Fibroblast of the conjunctiva (primary cell): ENCODE measurements at places on chromosomes 4 and X.

DNA sequence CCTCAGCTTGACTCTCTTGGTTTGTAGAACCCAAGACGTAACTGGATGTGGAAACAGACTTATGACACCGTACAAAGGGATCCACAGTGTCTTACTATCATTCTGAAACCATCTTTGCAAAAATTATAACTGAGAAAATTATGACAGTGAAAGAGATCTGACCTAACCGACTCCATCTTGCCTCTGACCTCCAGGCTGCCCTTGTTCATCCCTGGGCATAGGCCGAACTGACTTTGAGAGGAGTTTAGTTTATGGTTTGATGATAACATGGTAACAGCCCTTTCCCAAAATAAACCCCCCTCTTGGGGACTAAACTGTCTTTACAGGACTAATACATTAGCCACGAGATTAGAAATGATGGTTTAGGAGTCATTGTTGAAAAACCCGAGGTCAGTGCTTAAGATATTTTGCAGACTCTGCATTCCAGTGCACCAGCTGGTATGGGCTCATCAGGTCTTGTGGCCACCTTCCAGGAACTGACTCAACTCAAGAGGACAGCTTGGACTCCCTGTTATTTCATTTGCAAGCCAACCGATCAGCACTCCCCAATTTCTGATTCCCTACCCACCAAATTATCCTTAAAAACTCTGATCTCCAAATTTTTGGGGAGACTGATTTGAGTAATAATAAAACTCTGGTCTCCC lies 49.6 kb downstream of the CASP3 start:
- DNase-seq, result peak; percentile 24

DNA sequence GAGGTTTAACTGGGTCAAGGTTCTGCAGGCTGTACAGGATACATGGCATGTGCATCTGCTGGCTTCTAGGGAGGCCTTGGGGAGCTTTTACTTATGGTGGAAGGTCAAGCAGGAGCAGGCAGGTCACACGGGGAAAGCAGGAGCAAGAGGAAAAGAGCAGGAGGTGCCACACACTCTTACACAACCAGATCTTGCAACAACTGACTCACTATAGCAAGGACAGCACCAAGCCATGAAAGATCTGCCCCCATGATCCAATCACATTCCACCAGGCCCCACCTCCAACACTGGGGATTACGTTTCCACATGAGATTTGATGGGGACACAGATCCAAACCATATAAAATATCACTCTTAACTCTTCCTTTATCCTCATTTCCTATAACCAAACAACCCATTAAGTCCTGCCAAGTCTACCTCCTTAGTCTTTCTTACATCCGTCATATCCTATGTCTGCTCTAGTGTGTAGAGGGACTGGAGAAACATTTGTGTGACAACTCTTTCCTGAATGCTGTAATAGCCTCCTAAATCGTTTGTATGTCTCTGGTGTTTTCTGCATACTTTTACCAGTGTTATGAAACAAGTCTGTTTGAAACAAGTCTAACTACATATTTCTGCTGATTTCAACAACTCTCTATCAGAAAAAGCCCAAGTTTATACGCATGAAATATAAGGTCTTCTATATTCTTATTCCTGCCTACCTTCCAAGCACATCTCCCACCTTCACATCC lies 8.3 kb upstream of the RAP2C start:
- peak; percentile 36 for DNase-seq

GRCh38 chrX:77622672-77623071 lies 163.3 kb downstream of the ATRX start:
- no peak for DNase-seq

- no peak for DNase-seq
Observed at GRCh38 chr4:186201535-186202230, 10.3 kb downstream of the CYP4V2 start.

DNA sequence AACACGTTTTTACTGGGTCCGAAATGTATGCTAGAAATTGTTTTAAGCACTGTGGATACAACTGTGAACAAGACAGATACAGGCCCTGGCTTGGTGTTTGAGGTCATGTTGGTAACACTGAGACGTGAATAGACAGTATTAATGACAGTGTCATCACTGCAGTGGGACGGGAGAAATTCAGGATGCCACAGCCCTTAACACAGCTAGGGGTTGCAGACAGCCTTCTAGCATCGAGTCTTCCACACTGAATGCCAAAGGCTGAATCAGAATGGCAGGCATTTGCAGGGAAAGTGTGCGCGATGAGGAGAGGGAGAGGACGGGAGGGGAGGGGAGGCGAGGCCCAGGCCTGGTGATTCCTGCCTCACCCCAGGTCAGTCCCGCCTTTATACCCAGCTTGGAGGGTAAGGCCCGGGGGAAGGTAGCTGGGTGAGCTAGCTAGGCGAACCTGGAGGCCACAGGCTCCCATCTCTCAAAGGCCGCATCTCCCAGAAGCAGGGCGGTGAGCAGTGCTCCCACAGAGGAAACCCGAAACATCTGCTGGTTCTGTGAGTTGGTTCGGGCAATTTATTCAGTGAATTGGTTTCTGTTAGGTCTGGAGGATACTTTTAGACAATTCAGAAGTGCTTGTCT lies 44.1 kb upstream of the CLDN24 start:
- DNase-seq, result no peak

- peak; percentile 32 for DNase-seq
Observed at GRCh38 chr4:123250843-123251242, 145.8 kb upstream of the SPRY1 start.

- no peak for DNase-seq
Observed at GRCh38 chr4:89411539-89412309, 104.1 kb upstream of the GPRIN3 start.

DNA sequence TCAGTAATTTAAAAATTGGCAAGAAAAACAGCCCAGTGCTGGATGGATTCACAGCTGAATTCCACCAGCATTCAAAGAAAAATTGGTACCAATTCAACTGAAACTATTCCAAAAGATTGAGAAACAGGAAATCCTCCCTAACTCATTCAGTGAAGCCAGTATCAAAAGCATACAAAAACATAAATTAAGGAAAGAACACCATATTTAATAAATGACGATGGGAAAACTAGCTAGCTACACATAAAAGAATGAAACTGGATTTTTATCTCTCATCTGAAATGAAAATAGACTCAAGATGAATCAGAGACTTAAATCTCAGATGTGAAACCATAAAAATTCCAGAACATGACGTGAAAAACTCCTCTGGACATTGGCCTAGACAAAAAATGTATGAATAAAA lies 516.8 kb upstream of the SPANXN1 start:
- peak; percentile 10 for DNase-seq

- DNase-seq, result no peak
Observed at GRCh38 chr4:32061916-32062315, 1341.7 kb downstream of the PCDH7 start.

DNA sequence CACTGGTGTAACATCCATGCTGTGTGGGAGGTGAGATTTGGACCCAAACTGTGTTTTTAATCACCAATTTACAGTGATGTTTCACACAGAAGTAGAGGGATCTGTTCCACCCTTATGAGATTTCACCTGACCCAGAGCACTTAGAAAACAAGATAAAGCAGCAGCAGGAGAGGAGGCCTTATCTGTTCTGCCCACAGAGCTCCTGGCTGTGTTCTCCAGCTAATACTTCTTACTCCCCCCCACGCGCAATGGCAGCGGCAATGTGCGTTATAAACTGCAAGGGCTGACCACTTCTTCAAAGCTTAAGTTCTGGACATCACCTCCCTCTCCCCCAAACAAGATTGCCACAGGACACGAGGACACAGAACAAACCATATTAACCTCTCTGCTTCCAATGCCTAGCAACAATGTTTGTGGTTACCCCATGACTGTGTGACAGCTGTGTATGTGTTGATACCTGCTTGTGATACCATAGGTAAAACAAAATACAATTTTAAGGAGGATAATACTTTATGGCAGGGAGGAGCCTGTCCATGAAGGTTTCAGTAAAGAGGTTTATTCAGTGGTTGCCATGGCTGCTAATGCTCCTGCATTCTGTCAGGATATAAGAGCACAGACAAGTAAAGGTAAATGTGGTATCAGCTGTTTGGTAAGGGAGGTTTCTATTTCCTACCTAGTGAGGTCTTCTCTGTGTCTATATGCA lies 210.0 kb downstream of the SOWAHB start:
- DNase-seq, result no peak

DNA sequence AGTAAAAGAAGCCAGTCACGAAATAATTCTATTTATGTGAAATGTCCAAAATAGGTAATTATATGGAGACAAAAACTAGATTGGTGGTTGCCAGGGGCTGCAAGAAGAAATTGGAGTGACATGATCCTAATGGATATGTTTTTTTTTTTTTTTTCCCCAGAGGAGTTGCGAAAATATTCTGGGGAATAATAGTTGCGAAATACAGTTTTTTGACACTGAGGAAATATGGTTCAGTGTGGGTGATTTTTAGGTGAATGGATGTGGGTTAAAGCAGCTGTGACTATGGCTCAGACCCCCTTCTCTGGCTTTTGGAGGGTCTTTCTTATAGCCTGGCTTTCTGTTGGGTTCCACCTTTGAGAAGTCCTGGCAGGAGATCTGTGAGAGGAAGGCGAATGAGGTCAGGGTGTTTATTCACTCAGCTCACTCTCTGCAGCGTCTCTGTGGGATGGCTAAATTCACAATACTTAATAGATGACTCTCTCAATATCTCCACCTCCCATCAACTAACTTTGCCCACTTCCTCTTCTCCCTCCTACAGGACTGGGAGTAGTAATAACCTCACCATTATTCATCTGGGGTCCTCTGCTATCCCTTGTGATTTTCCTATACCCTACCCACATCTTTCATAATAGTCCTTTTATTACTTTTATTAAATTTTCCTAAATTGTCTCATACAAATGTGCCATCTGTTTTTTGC lies 15.3 kb upstream of the RAB9B start:
- DNase-seq, result no peak

DNA sequence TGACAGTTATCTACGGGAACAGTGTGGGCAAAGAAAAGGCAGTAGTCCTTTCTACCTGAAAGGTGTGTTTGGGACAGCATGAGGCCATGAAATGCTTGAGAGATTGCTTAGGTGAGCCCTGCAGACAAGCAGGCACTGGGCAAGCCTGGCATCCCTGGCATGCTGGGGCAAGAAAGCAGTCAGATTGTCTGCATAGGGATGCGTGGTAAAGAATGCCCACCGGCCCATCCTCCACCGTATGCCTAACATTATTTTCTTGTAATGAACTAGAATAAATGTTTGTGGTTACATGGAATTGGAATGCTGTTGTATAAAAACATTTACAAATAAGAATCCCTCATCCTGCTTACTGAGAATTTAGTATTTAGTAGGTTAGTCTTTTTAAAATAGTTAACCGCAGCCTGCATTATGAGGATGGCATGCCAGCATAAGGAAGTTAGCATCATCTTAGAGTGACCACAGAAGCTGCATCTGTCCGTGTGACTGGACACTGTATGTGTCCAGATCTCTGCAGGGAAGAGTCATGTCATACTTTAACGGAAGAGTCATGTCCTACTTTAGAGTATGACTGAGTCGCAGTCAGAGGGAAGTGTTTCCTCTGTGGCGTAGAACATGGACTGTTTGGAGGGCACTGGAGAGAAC lies 18.9 kb downstream of the ZBTB49 start:
- DNase-seq, result no peak

GRCh38 chrX:122440832-122441231 lies 743.2 kb upstream of the GRIA3 start:
- no peak for DNase-seq

- no peak for DNase-seq
Observed at GRCh38 chr4:101345596-101346350, 1.6 kb downstream of the PPP3CA start.
